Activated naive CD4-positive, alpha-beta T cell treated with anti-CD3 and anti-CD28 coated beads, Interleukin-2, amount 50 U/mL, for 72 hours (primary cell): ENCODE measurements at places on chromosomes 5 and 9. TPM values are rescaled to one million over a fixed set of nuclear protein-coding genes. Genes with fewer than 3 reads are reported as not detected.

The CCDC192 gene
- total RNA-seq = not detected

The SLC45A2 gene
- total RNA-seq = 0.33 TPM

DNA sequence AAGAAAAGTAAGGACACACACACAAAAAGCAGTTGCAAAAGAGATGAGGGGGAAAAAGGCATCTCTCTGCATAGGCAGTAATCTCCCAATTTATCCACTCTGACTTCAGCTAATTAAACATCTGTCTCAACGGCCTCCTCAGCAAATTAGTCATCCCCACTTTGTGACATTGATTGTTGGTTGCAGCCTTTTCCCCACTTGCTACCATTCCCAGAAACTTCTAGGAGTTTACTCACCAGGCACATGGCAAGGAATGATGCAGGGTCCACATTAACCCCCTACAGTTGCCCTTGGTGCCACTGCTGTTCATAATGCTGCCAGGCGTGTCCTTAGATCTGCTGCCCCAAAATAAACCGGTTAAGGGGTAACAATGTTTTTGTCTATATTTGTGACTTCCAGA lies 174.6 kb downstream of the MAPKAP1 start:
- no peak for DNase-seq

GRCh38 chr5:53326424-53327153 lies 153.8 kb upstream of the FST start:
- DNase-seq = no peak

The IL3 gene
- 9.7 TPM for total RNA-seq

The PCDHGB7 gene
- not detected for total RNA-seq

- DNase-seq = no peak
Measured at GRCh38 chr5:40594811-40595210, 84.9 kb upstream of the PTGER4 start.

The LHX6 gene
- 0.10 TPM for total RNA-seq

DNA sequence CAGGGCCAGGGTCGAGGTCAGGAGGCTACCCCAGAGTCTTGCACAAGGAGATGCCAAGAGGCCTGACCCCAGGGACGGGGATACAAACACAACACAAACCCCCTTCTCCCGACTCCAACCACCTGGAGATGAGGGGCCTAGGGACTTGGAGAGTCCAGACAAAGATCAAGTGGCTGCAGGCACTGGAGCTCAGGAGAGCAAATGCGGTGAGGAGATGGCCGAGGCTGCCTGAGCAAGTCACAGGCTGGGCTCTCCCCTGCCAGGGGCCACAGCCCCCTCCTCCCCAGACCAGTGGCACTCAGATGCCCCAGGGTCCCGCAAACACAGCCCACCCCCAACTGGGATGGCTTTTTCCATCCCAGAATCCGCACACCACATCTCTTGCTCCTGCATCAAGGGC lies 15.8 kb downstream of the SH3GLB2 start:
- no peak for DNase-seq

DNA sequence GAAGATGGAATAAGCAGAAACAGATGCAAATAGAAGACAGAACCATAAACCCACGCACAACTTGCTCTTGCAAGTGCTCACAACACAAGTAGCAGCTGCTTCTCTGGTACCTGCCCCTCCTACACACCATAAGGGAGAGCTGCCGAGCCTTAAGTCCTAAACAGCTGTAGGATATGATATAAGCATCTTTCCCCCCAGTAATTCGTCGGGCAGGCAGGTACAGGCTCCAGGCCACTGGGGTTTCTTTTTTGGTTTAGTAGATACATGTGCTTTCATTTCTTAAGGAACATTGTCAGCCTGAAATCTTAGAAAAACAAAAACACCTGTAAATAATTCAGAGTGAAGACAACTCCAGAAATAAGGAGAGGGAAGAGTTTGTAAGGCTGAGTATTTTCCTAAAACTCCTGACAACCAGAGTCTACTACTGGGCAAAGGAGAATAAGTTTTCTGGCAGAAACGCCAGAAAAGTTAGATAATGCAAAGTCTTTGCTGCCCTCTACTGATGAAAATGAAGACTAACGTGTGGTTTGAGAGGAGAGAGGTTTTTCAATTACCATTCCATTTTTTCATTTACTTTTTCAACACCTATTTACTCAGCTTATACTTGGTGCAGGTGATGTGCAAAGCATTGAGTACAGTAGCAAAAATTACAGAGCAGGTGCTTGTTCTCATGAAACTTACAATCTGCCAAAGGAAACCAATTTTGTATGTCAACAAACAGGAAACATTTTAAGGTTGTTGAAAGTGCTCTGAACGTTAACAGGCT lies 20.1 kb upstream of the TCERG1 start:
- DNase-seq = no peak

DNA sequence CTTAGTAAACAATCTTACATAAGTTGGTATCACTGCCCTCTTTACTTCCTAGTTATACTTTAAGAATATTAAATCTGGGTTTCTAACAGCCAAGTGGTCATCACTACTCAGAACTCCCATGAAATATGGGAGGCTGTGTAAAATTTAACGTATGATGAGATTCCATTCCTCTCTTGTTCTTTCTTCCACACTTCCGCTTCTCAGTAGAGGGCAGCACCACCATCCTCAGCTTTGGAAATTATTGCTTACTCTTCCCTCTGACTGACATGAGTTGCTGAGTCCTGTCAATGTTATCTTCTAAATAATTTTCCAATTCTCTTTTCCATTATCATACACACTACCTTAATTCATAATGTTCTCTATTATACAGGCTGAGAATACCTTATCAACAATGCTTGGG lies 194.0 kb downstream of the RFX3 start:
- DNase-seq = no peak

- DNase-seq = no peak
Measured at GRCh38 chr9:37549527-37549926, 26.7 kb downstream of the FBXO10 start.

- DNase-seq = no peak
Measured at GRCh38 chr5:144122081-144122480, 48.4 kb downstream of the YIPF5 start.

The FREM1 gene
- 0.23 TPM for total RNA-seq

GRCh38 chr5:168315416-168316138 lies 24.1 kb downstream of the WWC1 start:
- DNase-seq = no peak
